Stimulated activated CD4-positive, alpha-beta T cell treated with anti-CD3 and anti-CD28 coated beads, Interleukin-1b, Interleukin-23, amount 100 ng/mL, for 24 hours (primary cell): ENCODE measurements at places on chromosomes 1 and 21.

DNA sequence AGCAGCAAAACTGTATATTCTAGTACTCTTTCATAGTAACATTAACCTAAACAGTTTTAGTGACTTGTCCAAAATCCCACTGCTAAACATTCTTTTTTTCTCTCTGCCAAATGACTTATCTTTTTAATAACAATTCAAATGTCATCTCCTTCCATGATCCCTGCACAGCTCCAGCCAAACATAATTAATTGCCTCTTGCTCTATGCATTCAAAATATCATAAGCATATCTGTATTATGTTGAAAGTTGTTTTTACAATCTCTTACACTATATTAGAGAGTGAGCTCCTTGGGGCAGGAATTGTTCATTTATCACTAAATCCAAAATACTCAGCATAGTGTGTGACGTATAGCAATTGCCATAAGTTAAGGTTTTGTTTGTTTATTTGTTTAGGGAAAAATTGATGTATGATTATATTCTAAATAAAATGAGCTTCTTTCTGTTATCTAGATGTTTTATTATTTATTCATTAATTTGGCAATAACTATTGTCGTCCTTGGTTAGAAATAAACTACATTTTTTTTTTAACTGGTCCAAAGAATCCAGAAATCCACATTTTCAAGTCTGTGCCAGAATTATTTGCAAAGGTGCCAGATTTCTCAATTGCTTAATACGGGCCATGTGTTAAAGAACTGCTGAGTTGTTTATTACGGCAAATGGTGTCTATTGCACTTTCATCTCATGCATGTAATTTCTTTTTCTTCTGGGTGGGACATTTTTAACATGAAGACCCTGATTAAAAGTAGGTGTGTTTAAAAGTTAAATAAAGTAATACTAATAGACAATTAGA lies 577.2 kb upstream of the ZRANB2 start:
- no peak for DNase-seq

- no peak for DNase-seq
Observed at GRCh38 chr1:149967646-149968045, 31.0 kb upstream of the MTMR11 start.

DNA sequence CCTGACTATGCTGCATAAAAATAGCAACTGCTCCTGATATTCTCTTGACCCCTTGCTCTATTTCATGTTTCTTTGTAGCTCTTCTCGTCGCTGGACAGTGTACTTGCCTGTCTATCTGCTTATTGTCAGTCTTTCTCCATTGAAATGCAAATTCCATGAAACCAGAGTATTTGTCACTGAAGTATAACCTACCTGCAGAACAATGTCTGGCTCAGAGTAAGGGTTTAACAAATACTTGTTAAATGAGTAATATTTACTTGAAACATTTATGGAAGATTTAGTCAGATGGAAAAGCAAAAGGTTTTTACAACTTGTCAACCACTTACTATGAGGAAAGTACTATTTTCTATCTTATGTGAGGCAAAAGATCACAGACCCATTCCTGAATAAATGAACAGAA lies 19.9 kb upstream of the ERICH3 start:
- no peak for DNase-seq

DNA sequence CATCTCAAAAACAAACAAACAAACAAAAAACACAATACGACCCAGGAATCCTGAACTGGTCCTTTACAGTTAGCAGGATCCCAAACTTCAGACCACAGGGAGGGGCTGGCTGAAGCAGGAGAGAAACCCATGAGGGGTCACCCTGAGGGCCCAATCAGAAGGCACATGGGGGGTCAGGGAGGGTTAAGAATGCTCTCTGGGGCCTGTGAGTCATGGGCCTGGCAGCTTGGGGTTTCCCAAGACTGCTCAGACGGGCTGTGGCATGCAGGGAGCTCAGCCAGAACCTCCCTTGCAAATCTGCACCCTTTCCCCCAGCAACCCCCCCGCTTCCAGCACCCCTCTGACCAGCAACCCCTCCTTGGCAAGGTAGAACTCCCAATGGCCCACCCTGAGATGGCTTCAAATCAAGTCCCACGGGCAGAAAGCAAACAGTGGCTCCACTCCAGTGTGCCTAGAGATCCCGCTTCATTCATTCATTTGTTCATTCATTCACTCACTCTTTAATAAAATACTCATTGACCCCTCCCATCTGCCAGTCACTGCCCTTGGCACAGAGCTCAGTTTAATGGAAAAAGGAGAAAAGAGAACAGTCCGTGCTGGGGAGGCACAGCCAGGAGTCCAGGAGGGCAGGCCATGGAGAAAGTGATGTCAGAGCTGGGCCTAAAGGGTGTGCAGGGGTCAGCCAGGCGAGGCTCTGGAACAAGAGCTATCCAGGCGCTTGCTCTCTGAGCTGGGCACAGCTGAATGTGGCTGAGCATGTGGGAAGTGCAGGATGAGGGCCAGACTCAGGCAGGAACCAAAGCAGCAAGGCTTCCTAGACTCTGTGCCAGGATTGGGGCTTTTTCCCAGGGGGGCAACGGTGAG lies 8.2 kb downstream of the UQCRHL start:
- DNase-seq: peak; percentile 2

GRCh38 chr21:41407541-41408460 lies 18.2 kb upstream of the MX1 start:
- DNase-seq: no peak
